Jurkat, Clone E6-1 (cell line): ENCODE measurements at places on chromosomes 11 and 22.

- DNase-seq = no peak
Observed at GRCh38 chr11:126328444-126328843, 24.6 kb downstream of the DCPS start.

- DNase-seq = no peak
Observed at GRCh38 chr11:62151737-62152102, 27.9 kb downstream of the INCENP start.

DNA sequence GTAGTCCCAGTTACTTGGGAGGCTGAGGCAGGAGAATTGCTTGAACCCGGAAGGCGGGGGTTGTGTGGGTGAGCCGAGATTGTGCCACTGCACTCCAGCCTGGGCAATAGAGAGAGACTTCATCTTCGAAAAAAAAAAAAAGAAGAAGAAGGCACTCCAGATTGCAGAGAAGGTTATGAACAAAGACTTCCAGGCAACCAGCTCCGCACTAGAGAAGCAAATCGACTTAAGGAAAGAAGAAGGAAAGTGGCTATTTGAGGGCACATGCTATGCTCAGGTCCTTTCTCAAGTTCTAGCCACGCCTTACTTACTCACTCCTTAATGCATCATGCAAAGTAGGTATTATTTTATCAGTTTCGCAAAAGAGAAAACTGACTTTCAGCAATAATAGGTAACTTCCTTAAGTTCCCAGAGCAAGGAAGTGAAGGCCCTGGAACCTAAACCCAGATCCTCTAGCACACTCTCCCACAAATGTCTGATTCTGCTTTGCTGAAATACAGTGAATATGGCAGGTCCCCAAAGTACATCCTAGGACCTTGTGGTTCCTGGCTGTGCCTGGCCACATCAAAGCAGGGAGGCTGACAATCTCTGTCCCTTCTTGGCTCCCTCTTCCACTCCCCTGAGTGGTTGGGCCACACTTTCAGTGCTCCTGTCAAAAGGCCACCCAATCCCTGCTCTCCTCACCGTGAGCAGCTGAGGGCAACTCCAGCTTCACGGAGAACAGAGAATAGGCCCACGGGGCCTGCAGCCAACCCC lies 14.2 kb downstream of the CD3E start:
- DNase-seq = no peak

- DNase-seq = no peak
Observed at GRCh38 chr22:40423310-40423688, 52.9 kb downstream of the SGSM3 start.

DNA sequence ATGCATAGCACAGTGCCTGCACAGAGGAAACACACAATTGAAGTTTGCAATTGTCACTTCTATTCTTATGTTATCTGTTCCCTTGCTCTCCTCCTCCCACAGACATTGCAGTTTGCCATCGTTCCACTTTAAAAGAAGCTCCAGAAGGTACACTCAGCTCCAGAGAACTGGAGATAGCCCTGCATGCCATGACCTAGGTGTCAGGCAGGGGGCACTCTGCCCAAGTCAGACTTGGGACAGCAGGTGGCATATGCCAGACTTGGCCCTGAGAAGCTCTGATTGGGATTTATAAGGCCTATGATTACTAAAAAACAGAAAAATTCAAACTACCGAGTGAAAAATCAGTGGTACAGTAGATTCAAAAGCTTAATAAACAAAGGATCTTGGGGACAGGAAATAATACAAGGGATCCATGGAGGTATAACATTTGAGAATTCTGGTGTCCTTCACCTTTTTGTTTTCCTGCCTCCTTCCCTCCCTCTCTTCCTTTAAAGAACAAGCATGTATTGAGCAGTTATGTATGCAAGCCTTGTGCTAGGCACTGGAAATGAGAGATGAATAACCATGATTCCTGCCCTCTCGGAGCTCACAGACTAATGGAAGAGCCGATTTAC lies 40.0 kb downstream of the TENM4 start:
- peak; percentile 11 for DNase-seq

DNA sequence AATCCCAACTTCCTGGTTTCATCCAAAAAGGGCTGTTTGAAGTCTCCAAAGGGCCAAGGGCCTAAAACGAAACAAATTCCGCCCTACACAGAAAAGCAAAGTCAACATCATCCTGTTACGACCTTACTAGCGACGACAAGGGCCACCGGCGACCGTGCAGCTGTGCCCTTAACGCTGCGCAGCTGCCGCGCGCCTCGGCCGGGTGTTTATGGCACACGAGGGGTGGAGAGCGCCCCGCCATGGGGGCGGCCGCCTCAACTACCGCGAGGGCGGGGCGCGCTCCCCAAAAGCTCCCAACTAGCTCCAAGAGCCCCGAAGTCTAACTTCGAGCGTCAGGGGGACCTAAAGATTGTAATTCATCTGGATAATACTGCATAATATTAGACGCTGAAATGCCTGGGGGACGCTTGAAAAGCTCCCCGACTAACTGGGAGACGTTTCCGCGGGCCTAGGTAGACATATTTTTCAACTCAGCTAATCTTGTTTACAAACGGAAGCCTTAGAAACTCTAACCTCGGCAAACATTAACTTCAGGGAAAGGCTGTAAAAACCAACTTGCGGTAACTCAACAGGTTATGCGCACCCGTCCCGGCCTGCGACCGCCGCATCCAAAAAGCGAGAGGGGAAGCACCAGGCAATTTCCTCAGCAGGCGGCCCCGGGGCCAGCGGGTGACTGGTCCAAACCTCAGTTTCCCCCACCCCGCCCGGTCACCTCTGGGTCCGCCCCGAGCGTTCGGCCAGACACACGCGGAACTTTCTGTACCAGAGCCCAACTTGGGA lies 694 bp downstream of the TMEM123 start:
- peak; percentile 73 for DNase-seq

- no peak for DNase-seq
Observed at GRCh38 chr11:112223121-112223520, 3.1 kb upstream of the PTS start.

GRCh38 chr11:1053121-1053901 lies 16.8 kb upstream of the MUC6 start:
- no peak for DNase-seq

- DNase-seq = no peak
Observed at GRCh38 chr11:107927559-107927958, 689 bp upstream of the RAB39A start.

DNA sequence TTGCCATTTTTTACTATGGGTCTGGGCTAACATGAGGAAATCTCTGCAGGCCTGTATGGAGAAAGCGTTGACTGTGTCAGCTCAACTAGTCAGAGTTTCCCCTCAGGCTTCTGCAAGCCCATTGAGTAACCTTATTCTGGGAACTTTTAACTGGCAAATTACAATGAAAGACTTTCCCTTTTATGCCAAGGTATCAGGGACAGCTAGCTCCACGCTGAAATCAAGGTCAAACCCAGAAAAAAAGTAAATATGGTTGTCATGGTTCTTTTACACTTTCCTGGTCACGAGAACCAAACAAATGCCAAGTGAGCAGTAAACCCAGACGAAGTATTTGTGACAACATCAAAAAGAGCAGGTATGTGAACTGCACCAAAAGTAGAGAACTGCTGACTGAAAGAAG lies 13.8 kb downstream of the OSBP start:
- DNase-seq = no peak

- no peak for DNase-seq
Observed at GRCh38 chr11:46386005-46386578, 4.6 kb downstream of the MDK start.

DNA sequence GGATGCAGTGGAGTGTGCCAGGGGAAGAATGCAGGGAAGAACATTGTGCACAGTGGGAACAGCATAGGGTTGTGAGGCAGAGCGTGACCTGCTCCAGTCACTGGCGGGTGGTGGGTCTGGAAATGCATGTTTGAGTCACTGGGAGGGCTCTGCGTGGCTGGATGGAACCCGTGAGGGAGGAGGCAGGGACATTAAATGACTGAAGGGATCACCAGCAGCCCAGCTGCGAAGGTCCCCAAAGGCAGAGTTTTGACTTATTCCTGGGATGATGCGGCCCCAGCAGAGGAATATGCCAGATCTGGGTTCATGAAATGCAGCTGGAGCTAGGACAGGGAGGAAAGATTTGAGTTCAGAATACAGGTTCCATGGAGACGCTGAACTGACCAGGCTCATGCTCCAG lies 104.0 kb upstream of the FGF3 start:
- no peak for DNase-seq

DNA sequence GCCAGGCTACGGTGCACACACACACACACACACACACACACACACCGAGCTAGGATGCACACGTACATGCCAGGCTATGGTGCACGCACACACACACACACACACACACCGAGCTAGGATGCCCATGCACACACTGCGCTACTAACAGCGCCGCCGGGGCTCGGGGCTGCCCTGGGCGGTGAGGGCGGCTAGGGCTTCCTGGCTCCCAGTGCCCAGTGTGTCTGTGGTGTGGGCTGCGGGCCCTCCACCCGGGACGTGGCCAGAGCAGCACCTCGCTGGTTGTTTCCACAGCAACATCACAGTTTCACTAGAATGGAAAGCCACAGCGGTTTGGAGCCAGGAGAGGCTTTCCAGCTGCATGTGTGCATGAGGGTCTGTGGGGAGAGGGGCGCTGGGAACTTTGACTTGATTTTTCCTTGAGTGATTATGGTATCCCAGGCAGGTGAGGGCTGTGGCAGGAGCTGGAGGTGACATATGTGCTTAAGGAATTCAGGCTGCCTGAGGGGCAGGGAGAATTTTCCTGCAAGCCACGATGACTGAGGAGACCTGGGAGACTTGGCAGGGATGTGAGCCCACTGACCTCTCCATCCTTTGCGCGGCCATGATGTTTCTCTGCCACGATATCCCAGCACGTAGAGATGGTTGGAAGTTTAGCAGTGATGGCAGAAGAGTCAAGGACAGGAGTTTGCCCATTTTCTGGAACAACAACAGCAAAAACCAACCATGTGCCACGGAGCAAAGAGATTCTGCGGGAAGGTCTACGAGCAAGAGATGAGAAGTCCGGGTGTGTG lies 195.9 kb downstream of the SNX19 start:
- no peak for DNase-seq

GRCh38 chr11:9490376-9490775 lies 29.6 kb downstream of the ZNF143 start:
- no peak for DNase-seq

DNA sequence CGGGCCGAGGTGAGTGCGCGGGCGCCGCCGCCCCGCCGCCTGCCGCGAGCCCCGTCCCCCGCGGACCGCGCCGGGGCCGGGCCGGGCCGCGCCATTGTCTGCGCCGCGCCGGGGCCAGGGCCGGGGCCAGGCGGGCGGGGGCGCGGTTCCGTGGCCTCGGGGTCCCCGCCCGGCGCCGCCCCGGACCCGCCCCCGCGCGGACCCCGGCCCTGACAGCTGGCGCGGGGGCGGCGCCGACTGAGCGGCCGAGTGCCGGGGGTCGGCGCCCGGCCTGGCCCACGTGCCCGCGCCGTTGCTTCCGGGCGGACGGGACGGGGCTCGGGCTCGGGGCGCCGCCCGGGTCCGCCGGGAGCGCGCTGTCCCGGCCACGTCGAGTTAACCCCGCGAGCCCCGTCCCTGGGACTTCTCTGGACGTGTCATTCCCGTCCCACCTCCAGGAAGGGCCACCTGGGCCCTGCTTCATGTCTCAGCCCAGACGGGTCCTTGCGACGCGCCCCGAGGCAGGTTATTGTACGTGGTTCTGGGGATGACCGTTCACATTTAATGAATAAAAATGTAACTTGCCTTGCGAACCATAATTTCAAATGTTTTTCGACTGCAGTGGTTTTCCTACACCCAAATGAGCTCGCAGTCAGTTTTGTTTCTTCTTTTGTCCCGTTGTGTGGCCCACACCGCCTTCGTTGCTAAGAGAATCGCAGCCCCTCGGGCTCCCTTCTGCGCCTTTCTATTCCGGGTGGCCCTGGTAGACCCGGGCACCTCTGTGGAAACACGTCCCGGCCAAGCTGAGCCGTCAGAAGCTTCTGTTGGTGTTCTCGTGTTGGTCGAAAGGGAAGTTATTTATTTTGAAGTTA lies 562 bp downstream of the ZBED4 start:
- no peak for DNase-seq

GRCh38 chr11:84173078-84173477 lies 886.9 kb upstream of the CCDC90B start:
- DNase-seq = no peak

- no peak for DNase-seq
Observed at GRCh38 chr22:43246188-43246587, 59.3 kb upstream of the TTLL12 start.

DNA sequence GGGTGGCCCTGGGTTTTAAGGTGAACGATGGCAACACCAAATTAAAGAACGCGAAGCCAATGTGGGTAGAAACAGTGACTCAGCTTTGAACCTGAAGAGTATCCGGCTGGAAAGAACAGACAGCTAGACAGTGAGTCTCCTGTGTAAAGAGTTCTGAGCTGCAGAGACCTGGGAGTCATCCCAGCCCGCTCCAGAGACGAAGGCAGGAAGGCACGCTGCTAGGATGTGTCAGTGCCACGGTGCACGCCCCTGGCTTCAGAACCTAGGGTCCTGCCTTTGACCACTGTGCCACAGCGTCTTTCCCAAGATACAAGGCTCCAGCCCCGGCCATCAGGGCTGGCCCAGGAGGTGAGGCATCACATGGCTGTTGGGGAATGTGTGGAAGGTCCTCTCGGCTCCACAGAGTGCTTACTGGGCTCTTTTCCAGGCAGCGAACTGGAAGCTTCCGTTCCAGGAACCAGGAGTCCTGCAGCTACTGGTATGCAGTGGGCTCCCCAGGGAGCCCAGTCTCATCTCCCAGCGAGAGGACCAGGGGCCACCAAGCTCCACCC lies 29.9 kb downstream of the LRFN4 start:
- DNase-seq = no peak

DNA sequence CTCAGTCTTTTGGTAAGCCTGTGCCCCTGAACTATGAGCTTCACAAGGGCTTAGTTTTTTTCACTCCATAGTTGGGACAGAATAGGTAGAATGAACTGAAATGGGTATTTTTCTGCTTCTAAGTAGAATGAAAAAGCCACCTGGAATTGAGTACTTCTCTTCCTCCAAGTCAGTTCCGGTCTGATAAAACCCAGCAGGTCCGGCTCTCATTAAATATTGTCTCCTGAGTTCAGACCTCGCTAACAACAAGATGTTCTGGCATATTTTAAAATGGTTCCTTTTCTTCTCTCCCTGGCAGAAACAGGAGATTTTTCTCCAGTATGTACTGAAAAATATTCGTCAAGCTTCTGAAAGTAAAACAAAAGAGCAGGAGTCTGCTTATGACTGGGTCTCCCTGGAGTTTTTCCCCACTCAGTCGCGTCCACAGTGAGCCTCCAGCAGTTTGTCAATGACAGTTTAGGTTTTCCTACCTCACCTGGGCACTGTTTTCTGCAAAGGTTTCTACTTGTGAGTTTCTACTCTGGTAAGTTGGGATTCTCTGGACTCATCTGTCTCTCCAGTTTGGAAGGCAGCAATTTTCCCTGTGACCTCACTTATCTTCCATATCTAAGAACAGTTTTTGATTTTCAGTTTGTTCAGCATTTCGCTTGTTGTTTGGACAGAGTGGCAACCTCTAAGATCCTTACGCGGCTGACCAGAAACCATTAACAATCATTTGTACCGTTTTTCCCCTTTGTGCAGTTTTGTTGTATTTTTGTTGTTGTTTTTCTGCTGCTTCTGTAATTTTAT lies 868.0 kb downstream of the METTL15 start:
- no peak for DNase-seq

- DNase-seq = no peak
Observed at GRCh38 chr11:62856333-62856895, 17.0 kb upstream of the WDR74 start.
